ENCODE measurements at places on chromosomes 3 and 15. TPM values are rescaled to one million over a fixed set of nuclear protein-coding genes. Genes with fewer than 3 reads are reported as not detected.
A peak's percentile ranks its signal among the peaks of the same experiment; 100 is the strongest.

- DNase-seq, result no peak
Observed at GRCh38 chr15:31328428-31328968, 1.9 kb downstream of the KLF13 start.

GRCh38 chr3:127915115-127915936 lies at the start of gene KBTBD12:
TSS of gene KBTBD12 (plus strand) at chr3:127915232. CDS start at chr3:127923062, 7,830 bp downstream.
- peak; percentile 86 for DNase-seq

DNA sequence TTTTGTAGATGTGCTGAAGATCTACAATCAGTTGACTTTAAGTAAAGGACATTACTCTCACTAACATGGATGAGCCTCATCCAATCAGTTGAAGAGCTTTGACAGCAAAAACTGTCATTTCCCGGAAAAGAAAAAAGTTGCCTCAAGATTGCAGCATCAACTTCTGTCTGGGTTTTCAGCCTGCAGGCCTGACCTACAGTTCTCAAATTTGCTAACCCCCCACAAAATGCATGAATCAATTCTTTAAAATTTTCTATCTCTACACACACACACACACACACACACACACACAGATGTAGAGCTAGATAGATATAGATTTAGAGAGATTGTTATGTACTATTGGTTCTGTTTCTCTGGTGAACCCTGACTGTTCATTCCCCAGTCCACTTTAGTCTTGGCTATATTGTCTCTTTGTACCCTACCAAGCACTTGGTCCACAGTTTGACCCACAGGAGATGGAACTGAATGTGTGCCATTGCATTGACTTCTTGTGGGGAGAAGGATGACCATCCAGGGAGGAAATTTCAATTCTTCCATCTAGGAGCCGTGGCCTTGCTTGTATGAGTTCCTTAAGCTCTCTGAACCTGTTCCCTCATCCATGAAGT lies 228.3 kb downstream of the CLSTN2 start:
- no peak for DNase-seq

DNA sequence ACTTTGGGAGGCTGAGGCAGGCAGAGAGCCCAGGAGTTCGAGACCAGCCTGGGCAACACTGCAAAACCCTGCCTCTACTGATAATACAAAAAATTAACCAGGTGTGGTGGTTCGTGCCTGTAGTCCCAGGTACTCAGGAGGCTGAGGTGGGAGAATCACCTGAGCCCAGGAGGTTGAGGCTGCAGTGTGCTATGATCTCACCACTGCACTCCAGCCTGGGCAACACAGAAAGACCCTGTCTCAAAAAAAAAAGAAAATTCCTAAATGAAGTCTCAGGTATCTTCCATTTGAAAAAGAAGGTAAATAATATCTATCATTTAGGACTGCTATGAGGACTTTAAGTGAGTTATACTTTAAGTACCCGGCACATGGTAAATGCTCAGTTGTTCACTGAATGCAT lies 2.9 kb downstream of the SMARCC1 start:
- DNase-seq, result no peak

GRCh38 chr3:117734496-117734895 lies 1024.9 kb downstream of the TUSC7 start:
- DNase-seq, result no peak

GRCh38 chr15:77139312-77139711 lies 68.4 kb upstream of the TSPAN3 start:
- DNase-seq, result no peak

GRCh38 chr15:48315041-48315440 lies 16.2 kb upstream of the DUT start:
- no peak for DNase-seq

ATG7 gene
- total RNA-seq, result 30.5 TPM

CYP8B1 gene
- total RNA-seq, result 0.14 TPM

ROPN1 gene
- total RNA-seq, result not detected

HYAL1 gene
- total RNA-seq, result 10.6 TPM
